ENCODE measurements at places on chromosomes 5 and 9.

DNA sequence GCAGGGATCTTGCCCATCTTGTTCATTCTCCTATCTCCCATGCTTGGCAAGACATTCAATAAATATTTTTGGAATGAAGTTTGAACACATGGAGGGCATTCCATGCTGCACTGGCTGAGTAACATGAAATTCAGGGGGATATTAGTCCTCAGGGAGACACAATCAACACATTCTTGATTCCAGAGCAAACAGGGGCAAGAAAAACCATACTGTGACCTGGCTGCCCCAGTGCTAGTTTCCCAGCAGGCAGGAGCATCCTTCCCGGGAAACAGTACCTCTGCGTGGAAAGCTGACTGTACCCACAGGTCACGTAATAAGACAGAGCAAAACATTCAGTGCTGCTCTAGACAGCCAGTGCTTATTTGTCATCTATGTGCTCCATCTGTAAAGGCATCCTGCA lies 66.3 kb upstream of the SPOCK1 start:
- DNase-seq, result no peak

- DNase-seq, result no peak
These were observed 33.4 kb upstream of the CDC42SE2 start for GRCh38 chr5:131230406-131230805.

GRCh38 chr5:9483243-9483642 lies 62.6 kb downstream of the SEMA5A start:
- no peak for DNase-seq

- no peak for DNase-seq
These were observed 143.4 kb downstream of the SPOCK1 start for GRCh38 chr5:137355708-137356107.

DNA sequence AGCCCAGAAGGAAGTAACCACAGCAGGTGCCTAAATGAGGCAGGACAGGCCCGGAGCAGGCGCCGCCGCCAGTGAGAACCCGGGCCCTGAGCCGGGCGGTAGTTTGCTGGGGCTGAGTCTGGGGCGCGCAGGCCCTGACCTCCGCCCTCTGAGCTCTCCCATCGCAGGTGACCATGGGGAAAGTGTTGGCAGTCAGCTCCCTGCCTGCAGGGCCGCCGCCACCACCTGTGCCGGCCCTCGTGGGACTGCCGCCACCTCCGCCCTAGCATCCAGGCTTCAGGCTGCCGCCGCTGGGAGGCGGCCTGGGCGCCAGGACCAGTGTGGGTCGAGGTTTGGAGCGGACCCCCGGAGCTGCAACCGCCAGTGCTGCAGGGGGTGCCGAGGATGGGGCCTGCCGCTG lies 61.1 kb downstream of the TARS1 start:
- DNase-seq, result no peak

- no peak for DNase-seq
These were observed 19.8 kb downstream of the BARHL1 start for GRCh38 chr9:132602207-132602606.

DNA sequence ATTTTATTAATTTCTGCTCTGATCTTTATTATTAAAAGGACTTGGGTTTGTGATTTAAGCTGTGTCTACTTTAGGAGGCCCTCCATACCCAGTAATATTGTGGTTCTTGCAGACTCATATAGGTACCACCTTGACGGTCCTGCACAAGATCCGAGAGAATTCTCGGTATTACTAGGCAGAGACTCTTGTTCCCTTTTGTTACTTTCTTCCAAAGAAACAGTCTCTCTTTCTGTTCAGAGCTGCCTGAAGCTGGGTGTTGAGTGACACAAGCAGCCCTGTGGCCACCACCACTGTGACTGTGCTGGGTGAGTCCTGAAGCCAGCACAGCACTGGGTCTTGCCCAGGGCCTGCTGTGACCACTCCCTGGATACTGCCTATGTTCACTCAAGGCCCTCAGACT lies 666.6 kb downstream of the SEMA5A start:
- DNase-seq, result no peak

- DNase-seq, result no peak
These were observed 46.0 kb upstream of the SPIN1 start for GRCh38 chr9:88342246-88342645.

DNA sequence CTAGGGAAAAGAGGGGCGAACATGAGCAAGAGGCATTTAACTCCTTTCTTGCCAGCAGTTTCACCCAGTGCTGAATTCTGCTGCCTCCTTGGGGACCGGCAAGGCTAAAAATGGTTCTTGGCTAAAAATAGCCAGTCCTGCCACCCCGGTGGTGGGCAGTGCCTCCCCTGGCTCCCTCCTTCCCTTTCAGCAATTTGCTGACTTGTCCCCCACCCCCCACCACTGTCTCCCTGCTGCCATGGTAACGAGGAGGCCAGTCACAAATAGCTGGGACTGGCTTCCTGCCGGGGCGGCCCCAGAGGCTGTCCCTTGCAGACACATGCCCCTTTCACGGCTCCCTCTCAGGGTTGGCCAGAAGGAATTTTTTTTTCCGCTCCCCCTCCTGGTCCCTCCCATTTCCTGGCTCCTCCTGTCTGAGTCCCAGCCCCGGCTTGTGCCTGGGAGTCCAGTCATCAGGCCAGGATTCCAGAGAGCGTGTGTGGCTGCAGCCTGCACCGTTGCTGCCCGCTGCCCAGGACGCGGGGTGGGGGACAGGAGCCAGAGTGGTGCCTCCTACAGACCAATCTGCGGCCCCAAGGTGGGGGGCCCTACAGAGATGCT lies 130.3 kb downstream of the RGS3 start:
- no peak for DNase-seq

DNA sequence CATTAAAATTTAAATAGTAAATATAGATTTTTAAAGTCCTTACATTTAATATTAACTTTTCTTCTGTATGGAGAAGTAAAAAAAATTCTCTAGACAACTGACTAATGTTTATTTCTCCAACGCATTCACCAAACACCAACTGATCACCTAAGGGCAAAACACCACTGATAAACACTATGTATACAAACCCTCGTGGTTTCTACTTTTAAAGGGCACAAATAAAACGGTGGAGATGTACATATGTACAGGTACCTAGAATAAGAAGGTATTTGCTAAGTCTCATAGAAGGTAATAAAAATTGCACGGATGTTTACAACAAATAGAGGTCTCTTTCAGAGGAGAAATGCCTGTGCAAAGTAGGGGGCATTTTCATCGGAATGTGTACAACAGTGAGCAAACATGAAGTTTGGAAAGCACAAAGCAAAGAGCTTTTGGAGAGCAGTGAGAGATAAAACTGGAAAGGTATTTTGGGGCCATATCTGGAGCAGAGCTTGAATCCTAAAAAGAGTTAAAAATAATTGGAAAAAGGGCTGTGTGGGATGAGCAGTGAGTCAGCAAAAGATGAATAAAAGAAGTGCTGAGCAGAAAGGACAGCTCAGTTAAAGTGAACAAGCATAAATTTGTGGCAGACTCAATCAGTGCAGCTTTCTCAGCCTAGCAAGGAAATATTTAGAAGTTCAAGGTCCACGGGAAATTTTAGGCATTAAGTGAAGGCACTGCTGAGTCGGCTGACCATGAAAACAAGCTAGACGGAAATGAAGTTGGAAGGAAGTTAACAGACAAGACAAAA lies 160.0 kb downstream of the TMEM161B start:
- no peak for DNase-seq

- no peak for DNase-seq
These were observed 42.0 kb upstream of the LIFR start for GRCh38 chr5:38598296-38598993.

DNA sequence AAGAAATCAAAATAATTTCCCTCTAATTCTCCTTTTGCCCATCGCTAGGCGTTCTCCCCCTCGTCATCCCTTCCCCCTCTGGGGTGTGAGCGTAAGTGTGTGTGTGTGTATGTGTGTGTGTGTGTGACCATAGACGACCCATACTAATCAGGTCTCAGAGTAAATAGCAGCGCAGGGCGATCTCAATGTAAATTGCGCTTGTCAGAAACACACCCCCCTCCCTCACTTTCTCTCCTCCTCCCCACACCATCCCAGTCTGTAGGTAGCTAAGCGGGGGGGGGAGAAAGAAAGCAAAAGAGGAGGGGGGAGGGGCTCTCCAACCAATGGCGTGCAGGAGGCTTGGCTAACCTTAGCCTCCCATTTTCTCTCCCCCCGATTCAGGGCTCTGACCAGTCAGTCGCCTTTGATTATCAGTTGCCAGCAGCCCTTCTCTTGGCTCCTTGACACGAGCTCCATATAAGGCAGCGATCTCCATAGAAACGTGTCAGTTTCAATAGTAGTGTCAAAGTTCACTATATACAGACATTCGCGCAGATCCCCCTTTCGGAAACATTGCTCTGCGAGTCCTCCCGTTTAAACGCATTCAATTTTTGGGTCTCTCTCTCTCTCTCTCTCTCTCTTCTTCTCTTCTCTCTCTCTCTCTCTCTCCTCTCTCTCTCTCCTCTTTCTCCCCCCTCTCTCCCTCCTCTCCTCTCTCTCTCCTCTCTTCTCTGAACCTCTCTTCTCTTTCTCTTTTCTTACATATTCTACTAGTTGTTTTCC lies at the start of gene NR2F1:
Gene NR2F1, plus strand, starts transcription at position 546 of the 762 bp plus-strand sequence. CDS start 1,802 bp downstream, outside the sequence.
- DNase-seq, result no peak

DNA sequence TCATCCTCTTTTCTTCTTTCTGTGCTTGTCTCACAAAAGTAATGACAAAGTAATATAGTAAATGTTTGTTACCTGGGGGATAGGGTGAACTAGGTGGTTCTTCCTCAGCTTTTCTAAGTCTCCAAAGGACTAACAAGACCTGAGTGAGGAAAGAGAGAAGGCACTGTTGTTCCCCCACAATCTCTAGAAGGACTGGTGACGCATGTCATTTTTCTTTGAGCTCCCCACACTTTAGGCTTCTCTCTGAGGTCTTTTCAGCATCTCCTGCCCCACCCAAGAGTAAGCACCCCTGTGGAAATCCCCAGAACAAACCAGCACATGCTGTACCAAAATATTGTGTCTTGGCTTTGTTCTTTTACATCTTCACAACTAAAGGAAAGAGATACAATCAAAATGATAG lies 2.4 kb upstream of the IL7R start:
- DNase-seq, result peak; percentile 93

- DNase-seq, result no peak
These were observed 44.1 kb downstream of the UGCG start for GRCh38 chr9:111940697-111941096.
